ENCODE measurements at places on chromosomes 13 and 19.

DNA sequence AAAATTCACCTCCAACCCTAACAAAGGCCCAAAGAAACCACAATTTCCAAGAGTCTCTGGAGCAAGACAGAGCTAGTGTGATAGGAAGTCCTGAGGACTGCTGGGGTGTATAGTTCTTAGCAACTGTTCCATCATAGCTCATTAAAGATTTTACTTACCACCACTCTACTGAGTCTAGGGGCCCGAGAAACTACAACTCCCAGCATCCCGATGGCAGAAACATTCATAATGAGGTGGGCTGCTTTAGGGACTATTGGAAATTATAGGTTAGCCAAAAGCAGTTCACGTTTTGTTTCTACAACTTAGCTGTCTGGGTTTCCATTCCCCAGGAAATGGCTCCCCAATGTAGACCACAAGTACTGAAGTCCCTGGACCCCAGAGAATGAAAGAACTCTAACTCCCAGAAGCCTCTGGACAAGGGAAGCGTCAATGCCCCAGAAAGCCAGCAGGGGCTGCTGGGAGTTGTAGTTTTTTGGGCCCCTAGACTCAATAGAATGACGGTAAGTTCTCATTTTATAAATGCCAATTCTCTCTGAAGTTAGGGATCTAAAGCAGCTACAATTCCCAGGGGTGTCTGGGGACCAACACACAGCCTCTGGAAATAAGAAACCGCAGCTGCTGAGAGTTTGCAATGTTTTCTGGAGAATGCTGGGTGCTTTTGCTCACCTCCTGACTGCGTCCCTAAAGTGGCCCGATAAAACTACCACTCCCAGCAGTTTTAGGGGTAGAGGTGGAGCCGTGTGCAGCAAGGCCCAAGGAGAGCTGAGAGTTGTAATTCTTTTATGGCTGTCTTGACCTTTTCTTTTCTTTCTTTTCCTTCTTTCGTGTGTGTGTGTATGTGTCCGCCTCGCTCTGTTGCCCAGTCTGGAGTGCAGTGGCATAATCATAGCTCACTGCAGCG lies 11.1 kb downstream of the FTL start:
- DNase-seq = no peak

DNA sequence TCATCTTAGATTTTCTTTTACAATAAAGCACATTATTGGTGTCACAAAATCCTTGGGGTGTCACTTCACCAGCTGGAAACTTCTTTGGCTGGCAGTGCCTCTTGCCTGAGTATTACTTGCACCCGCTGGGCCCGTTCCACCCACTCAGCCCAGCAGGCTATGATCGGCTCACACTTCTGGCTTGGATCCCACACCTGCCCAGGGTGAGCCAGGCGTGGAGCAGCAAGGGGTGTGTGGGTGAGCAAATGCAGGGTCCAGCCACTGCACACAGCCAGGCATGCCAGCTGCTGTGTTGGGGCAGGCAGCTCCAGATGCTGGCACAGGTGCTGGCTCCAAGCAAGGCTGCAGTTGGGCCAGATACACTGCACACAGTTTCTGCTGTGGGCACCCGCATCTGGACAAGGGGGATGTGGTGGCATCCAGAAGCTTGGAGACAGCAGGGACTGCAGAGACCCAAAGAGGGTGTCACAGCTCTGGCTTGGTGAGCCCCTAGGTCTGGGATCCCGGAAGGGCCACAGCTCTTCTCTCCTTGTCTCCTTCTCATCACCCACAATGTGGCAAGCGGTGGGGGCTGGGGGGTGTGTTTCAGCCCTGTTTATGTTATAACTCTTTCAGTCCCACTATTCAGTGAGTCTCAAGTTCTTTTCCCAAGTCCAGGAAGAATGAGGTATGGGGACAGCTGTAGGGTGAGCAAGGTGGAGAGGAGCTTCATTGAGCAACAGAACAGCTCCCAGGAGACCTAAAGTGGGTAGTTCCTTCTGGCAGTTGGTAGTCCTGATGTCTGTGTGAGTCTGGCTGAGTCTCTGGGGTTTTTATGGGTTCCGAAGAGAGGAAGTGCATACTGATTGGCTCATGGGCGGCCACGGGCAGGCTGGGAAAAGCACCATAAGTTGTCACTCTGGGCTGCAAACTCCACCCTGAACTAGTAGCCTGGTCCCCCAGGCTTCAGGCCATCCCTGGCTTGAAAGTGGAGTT lies 25.3 kb upstream of the TBC1D4 start:
- DNase-seq = no peak

DNA sequence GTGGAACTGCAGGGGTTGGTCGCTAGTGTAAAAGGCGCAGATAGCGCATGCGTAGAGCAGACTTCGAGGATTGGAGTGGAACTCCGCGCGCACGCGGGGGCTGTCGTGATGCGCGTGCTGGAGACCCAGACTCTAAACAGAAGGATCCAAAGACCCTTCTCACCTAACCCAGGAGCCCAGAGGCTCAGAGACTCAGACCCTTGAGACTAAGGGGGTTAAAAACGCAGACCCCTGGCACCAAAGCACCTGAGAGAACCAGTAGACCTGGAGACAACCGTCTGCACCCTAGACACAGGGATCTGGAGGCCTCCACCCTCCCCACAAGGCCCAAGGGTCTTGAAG lies 567 bp upstream of the CTU1 start:
- DNase-seq = no peak

GRCh38 chr13:68048802-68049359 lies 818.7 kb upstream of the PCDH9 start:
- no peak for DNase-seq

GRCh38 chr13:42401376-42401775 lies 129.4 kb downstream of the AKAP11 start:
- no peak for DNase-seq

- DNase-seq = peak; percentile 40
Observed at GRCh38 chr13:78372581-78372980, 230.8 kb downstream of the POU4F1 start.

GRCh38 chr13:111296417-111296816 lies 24.0 kb upstream of the TEX29 start:
- DNase-seq = no peak

DNA sequence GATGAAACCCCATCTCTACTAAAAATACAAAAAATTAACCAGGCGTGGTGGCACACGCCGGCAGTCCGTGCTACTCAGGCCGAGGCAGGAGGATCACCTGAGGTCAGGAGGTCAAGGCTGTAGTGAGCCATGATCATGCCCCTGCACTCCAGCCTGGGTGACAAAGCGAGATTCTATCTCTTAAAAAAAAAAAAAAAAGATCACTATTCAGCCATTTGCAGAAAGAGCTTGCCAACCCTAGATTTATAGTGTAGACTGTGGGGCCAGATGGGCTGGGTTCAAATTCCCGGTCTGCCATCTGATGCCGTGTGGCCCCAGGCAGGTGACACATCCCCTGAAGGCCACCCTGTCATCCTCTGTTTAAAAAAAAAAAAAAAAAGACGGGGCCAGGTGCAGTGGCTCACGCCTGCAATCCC lies 28.9 kb downstream of the SMIM24 start:
- no peak for DNase-seq

- DNase-seq = peak; percentile 65
Observed at GRCh38 chr19:51660975-51661600, 14.5 kb upstream of the SIGLEC14 start.

DNA sequence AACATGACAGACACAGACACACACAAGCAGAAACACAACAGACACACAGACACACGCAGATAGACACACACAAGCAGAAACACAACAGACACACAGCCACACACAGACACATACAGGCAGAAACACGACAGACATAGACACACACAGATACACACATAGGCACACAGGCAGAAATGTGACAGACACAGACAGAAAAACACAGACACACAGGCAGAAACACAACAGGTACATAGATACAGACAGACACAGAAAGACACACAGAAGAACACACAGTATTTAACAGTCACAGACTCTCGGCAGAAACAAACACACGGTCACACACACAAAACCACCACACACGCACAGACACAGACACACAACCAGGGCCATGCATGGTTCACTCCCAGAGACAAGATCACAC lies 905 bp downstream of the TBXA2R start:
- DNase-seq = no peak

- no peak for DNase-seq
Observed at GRCh38 chr13:29454931-29455481, 140.5 kb downstream of the SLC7A1 start.

GRCh38 chr19:33634361-33635091 lies 12.8 kb downstream of the CHST8 start:
- no peak for DNase-seq

GRCh38 chr13:94322925-94323763 lies 156.3 kb downstream of the DCT start:
- DNase-seq = no peak

- no peak for DNase-seq
Observed at GRCh38 chr13:99132295-99132835, 68.3 kb upstream of the UBAC2 start.

GRCh38 chr13:45299194-45299593 lies 41.8 kb downstream of the TPT1 start:
- no peak for DNase-seq

DNA sequence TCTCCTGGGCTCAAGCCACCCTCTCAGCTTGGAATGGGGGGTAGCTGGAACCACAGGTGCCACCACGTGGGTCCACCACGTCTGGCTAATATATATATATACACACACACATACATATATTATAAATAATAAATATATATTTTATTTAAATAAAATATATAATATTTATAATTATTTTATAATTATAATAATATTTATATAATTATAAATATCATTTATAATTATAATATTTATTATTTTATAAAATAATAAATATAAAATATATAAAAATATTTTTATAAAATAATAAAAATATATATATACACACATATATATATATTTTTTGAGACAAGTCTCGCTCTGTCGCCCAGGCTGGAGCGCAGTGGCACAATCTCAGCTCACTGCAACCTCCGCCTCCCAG lies 2.4 kb downstream of the ELANE start:
- no peak for DNase-seq

DNA sequence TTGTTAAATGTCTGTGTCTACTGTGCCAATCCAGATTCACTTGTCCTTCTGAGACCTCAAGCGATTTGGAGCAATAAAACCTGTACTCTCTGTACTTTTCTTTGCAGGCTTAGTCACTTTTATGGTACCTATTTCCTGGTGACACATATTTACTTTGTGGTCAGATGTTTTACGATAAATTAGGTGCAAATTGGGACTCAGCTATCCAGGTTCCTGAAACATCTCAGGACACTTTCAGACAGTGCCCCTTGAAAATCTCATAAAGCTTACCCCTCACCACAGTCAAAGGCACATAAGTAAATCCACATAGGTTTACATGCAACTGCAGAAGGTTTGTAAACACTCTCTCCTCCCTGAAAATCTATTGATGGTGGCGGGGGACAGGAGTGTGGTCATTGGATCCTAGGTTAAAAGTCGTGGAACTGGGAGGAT lies 438.8 kb downstream of the EFNB2 start:
- no peak for DNase-seq

DNA sequence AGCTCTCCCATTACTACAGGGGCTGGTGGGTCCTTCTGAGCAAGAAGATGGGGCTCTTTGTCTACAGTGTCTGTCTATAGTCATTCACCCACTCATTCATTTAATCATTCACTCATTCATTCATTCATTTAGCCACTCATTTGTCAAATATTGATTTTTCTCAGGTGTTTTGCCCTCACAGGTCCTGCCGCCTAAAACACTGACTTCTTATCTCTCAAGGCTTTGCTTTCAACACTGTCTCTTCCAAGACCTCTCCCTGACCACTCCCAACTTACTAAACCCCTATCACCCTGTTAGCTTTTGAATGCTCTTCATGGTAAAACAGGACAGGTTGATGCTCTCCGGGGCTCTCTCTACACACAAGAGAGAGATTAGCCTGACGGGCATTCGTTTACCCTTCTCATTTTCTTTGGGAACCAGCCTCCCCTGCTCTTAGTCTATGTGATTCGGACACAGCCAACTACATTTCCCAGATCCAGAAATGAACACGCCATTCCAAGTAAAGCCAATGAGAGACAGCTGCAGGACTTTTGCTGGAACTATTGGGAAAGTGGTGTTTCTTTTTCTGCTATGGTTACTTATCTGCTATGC lies 22.7 kb downstream of the FAM187B start:
- DNase-seq = no peak

DNA sequence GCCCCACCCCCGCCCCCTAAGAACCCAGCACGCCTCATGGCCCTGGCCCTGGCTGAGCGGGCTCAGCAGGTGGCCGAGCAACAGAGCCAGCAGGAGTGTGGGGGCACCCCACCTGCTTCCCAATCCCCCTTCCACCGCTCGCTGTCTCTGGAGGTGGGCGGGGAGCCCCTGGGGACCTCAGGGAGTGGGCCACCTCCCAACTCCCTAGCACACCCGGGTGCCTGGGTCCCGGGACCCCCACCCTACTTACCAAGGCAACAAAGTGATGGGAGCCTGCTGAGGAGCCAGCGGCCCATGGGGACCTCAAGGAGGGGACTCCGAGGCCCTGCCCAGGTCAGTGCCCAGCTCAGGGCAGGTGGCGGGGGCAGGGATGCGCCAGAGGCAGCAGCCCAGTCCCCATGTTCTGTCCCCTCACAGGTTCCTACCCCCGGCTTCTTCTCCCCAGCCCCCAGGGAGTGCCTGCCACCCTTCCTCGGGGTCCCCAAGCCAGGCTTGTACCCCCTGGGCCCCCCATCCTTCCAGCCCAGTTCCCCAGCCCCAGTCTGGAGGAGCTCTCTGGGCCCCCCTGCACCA lies 11.9 kb downstream of the ARHGAP33 start:
- no peak for DNase-seq

Data from hindlimb muscle (tissue), 1 donor.